ENCODE measurements at places on chromosomes 3 and 15.

DNA sequence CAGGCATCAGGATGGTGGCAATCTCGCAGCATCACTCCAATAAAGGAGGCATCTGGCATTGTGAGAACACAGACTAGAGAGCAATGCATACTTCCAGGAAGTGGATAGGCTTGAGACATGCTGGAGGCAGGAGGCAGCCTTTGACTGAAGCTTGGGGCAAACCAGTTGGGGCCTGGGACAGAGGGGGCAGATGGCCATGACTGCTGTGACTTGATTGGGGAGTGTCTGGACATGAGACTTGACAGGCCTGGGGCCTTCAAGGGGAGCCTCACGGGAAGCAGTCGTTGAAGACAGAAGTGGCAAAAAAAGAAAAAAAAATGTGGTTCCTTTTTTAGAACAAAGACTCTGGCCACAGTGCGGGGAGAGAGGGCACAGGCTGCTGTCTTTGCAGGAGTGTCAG lies 44.7 kb upstream of the CHRNA7 start:
- DNase-seq, result no peak

GRCh38 chr3:38137615-38138348 lies 679 bp upstream of the MYD88 start:
- DNase-seq, result no peak

GRCh38 chr3:61060411-61060861 lies 190.8 kb downstream of the FHIT start:
- no peak for DNase-seq

GRCh38 chr15:90338532-90338931 lies 13.6 kb upstream of the ZNF774 start:
- DNase-seq, result no peak

- no peak for DNase-seq
Measured at GRCh38 chr3:32630266-32630665, 54.7 kb upstream of the CNOT10 start.
